ENCODE measurements at places on chromosomes 3 and 15.

GRCh38 chr3:15056676-15057404 is 8.3 kb downstream of the MRPS25 start:
- DNase-seq = no peak

DNA sequence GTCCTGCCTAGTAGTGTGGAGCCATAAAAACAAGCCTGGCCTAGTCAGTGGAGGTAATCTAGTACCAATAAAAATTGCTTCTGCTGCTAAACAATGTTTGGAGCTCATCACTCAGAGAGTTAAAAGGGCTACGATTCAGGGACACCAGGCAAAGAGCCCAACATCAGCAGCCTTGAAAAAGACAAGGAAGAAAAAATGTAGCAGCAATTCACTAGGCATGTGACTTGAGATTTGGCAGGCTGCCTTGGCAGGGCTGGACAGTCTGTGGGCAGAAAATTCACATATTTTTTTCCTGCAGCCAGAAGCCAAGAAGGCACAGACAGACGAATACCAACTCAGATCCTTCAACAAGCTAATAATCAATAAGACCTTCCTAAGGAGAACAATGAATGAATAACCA is 47.2 kb downstream of the IGSF11 start:
- DNase-seq = no peak

- no peak for DNase-seq
Measured at GRCh38 chr3:197345390-197345789, 47.0 kb upstream of the DLG1 start.

GRCh38 chr3:87436781-87437543 is 160.6 kb upstream of the POU1F1 start:
- DNase-seq = no peak

DNA sequence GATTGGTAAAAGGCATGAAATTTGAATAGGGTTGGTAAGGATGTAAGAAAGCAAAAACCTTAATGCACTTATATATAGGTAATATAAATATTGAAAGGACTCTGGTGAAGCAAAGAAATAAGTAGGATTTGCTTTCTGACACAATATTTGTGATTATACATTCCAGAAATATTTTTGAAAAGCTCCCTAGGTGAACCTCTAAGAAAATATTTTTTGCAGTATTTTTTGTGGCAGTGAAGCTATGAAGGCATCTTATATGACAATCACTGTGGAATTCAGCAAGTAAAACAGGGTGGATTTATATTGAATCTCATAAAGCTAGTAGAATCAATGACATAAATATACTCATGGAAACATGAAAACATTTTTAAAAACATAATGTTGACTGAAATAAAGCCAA is 119.6 kb upstream of the EPHA3 start:
- DNase-seq = no peak

DNA sequence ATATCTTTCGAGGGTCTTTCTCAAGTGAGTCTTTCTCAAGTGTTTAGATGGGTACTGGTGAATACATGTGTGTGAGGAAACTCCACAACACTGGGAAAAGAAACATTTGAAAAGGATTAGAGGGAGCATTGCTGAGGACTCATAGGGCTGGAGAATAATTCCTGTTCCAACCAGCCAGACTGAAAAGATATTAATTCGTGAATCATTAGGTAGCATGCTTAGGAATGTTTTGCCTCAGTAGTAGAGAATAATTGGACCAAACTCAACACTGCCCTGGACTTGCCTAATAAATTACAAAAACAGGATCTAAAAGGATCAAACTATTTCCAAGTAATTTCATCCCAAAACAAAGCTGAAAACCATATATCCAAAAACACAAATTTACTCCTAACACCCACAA is 17.3 kb downstream of the PP2D1 start:
- DNase-seq = no peak

DNA sequence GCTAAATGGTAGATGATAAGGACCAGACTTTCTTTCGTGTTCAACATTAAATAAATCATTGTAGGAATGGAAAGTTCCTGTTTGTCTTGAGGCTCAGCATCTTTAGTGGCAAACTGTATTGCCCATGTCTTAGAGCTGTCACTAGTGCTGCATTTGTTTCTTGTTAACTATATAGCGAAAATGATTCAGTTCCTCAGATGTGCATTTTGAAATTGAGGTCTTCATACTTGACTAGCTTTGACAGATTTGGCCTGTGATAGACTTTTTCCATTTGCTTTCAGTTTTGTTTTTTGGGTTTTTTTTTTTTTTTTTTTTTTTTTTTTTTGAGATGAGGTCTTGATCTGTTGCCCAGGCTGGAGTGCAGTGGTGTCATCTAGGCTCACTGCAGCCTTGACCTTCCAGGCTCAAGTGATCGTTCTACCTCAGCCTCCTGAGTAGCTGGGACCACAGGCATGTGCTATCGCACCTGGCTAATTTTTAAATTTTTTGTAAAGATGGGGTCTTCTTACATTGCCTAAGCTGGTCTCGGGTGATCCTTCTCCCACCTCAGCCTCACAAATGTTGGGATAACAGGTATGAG is 9.5 kb upstream of the RPLP1 start:
- no peak for DNase-seq

- no peak for DNase-seq
Measured at GRCh38 chr3:53473422-53473821, 21.0 kb upstream of the CACNA1D start.
